ENCODE measurements at places on chromosomes 11 and 22.
A peak's percentile ranks its signal among the peaks of the same experiment; 100 is the strongest.

DNA sequence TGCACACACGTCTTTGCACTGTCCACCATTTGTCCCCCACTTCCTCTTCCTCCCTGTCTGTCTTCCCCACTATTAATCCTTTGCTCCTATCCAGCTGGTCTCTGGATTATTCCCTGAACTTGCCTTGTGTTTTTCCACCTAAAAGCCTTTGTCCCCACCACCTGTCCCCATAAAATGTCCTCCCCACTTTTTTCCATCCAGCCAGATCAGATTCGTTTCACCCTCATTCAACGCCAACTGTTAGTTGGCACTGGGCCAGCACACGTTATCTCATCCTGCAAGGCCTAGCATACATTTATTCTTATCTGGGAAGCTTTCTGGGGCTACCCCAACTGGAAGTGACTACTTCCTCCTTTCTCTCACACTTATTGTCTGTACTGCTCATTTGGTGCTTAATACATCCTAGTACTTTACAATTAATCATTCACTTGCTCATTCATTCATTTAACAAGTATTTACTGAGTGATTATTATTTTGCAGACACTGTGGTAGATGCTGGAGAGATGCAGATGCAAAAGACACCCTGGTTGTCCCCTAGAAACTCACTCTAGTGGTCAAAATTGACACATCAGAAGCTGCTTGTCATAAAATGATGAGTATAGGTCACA lies 96.2 kb downstream of the RASSF10 start:
- peak; percentile 83 for DNase-seq

- DNase-seq = no peak
Measured at GRCh38 chr11:109972939-109973338, 120.3 kb upstream of the ZC3H12C start.

DNA sequence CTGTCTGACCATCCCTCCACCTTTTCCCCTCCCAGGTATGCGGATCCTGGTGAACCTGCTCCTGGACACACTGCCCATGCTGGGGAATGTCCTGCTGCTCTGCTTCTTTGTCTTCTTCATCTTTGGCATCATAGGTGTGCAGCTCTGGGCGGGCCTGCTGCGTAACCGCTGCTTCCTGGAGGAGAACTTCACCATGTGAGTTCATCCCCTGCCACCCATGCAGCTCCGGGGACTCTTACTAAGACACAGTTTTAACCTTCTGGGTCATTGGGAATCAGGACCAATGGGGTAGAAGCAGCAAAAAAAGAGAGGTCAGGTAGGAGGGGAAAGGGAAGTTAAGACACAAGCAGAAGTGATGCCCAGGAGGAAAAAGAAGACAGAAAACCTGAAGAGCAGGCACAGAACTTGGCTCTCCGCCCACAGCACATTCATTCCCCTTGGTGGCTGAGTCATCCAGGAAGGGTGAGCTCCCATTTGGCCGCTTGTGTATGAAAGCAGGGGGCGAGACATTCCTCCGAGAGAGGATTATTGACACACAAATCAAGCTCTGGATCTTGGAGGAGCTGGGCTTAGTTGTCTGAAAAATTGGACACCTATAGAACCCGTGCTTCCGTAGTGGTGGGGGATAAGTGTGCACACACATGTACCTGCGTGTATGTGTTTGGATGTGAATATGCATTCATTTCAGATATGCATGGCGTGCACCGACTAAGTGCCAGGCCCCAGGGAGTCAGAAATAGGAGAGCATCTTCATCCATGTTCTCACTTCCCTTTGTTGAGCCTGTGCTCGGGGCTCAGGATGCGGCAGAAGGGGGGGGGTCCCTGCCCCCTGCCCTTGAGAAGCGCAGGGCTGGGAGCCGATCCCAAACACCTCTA lies 64.2 kb downstream of the CACNA1I start:
- peak; percentile 44 for DNase-seq

GRCh38 chr22:44686873-44687600 lies 15.0 kb upstream of the PRR5 start:
- DNase-seq = no peak

DNA sequence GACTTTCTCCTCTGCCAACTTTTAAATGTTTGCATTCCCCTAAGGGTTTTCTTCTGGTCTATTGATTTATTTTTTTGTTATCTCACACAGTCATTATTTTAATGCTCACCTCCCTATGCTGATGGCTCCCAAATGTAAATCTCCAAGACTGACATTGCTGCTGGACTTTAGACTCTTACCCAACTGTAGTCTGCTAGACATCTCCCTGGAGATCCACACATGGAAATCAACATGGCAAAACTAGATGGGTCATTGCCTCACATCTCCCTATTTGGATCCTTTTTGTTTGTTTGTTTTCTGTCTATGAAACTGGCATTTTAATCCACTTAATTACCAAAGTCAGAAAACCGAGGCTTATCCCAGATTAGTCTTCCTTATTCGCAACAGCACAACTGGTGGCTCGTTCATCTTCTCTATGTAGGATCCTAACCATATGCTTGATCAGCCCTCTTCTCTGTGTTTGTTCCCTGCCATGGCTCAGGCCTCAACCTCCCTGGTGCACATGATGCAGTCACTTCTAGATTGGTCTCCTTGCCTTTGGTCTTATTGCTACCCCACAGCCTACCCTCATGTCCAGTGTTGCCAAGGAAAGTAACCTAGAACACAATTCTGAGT lies 37.3 kb downstream of the SC5D start:
- DNase-seq = no peak

DNA sequence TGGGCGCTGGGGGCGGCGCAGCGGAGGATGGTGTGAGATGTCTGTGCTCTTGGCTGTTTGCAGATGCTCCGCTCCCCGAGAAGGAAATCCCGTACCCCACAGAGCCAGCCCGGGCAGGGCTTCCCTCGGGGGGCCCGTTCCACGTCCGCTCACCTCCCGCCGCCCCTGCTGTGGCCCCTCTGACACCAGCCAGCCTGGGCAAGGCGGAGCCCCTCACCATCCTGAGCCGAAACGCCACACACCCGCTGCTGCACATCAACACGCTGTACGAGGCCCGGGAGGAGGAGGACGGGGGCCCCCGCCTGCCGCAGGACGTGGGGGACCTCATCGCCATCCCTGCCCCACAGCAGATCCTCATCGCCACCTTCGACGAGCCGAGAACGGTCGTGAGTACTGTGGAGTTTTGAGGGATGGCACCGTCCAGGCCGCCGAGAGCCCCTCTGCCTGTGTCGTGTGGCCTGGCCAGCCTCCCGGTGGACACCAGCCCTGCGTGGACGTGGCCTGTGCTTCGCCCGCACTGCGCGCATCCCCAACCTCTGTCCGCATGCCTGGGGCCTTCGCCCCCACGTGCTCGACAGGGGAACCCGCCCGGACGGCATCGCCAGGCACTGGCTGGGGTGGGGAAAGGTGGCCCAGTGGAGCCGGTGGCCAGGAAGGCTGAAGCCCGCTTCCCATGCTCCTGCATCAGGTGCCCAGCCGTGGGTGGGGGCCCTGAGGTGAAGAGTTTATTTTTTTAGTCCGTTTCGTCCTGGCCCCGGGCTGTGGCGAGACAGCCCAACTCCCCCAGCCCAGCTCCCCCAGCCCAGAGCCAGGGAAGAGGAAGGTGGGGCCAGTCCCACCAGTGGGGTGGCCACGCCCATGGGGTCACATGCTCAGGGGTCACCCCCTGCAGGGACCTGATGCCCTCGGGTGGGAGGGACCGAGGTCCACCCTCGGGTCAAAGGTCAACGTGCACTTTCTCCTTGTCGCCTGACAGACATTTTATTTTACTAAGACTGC lies 6.5 kb upstream of the TRABD start:
- DNase-seq = no peak

Measured in stomach (tissue), 19 donors.